Occipital lobe (tissue), 3 donors: ENCODE measurements at places on chromosomes 16 and 17.
A peak's percentile ranks its signal among the peaks of the same experiment; 100 is the strongest.

GRCh38 chr17:19973156-19973555 lies 4.5 kb downstream of the AKAP10 start:
- no peak for DNase-seq

- no peak for DNase-seq
Measured at GRCh38 chr17:49576088-49576916, 631 bp downstream of the NXPH3 start.

DNA sequence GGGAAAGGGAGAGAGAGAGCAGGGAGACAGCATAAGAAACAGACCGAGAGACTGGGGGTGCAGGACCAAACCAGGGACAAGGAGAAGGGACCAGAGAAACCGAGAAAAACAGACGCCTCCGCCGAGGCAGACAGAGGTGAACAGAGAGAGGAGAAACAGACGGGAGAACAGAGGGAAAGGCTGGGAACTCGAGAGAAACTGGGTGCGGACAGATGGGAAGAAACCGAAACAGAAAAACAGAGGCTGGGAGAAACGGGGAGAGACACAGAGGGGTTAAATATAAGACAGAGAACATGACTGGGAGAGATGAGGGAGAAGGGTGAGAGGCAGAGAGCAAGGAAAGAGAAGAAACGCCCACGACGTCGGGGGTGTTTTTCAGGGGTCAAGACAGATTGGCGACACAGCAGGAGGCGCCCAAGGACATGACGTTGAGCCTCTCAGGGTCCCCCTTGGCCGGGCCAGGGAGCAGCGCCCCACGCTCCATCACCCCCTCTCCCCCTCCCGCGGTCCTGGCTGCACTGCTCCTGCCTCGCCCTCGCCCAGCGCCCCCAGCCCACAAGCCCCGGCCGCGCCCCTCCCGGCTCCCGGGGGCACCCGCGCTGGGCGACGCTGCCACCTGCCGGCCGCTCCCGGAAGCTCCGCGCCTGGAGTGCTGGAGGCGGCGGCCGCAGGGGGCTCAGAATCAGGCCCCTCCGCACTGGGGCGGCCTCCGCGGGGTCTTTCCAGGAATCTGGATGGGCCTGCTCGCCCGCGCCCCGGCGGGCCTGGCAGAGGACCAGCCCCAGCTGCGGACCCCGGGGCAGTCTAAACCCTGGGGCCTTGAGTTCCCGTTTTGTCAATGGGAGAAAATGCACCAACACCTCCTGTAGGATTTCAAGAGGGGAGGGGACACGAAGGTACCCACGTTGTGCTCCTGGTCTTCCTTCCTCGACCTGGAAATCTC lies 1.3 kb upstream of the TMEM92 start:
- no peak for DNase-seq

DNA sequence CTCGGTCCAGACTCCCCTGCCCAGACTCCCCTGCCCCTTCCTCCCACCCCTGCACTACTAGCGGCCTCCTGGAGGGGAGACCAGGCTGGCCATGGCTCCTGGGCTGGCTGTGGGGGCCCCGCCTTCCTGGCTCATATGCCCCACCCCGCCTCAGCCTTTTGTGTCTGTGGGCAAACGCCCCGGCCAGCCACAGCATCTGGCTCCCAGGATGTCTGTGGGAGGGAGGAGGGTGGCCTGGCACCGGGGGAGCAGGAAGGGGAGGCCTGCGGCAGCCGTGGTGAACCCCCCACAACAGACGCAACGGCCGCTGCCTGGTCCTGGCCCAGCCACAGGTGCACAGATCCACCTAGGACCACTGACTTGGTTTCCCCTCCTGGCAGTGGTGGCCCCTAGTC lies 32.9 kb downstream of the BAHCC1 start:
- DNase-seq: peak; percentile 56

DNA sequence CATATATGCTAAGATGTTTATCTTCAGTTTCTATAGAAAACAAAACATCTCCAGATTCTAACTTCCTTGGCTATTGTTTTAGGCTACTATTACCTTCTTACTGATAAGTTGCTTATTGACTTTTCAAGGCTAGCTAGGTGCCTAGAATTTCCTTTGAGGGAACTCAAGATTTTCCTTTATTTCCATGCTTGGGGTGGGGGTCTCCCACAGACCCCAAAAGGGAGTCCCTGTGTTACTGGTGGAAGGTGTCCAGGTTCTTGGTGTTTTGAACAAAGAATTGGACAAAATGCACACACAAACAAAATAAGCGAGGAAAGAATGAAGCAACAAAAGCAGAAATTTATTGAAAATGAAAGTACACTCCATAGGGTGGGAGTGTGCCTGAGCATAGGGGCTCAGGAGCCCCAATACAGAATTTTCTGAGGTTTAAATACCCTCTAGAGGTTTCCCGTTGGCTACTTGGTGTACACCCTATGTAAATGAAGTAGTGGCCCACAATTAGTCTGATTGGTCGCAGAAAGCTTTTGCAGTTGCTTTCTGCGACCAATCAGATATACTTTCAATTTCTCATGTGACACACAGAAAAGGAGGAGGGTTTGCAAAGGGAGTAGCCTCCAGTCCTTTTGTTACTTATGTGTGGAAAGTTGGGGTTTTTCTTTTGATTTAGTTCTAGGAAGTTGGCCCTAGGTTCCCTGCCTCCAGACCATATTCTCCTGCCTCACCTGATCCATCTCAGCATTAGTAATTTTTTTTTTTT lies 67.5 kb downstream of the MARF1 start:
- DNase-seq: no peak

DNA sequence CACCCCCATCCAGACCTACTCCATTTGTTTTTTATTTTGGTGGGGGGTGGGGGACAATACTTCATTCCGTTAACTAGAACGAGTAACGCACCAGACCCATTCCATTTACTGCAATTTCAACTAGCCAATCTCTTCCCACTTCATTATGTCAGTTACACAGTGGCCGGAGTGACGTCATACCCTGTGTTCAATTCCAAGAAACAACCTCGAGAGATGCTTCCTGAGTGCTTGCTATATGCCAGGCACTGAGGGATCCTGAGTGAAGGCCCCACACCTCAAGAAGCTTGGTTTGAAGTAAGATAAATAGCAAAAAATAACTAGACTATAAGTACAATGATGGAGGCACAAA lies 9.1 kb upstream of the SIAH1 start:
- DNase-seq: peak; percentile 57

GRCh38 chr17:27947005-27947406 lies 53.8 kb upstream of the LYRM9 start:
- DNase-seq: no peak

- DNase-seq: no peak
Measured at GRCh38 chr16:55471448-55472097, 7.4 kb upstream of the MMP2 start.

- no peak for DNase-seq
Measured at GRCh38 chr16:79206889-79207288, 393.6 kb downstream of the MAF start.

DNA sequence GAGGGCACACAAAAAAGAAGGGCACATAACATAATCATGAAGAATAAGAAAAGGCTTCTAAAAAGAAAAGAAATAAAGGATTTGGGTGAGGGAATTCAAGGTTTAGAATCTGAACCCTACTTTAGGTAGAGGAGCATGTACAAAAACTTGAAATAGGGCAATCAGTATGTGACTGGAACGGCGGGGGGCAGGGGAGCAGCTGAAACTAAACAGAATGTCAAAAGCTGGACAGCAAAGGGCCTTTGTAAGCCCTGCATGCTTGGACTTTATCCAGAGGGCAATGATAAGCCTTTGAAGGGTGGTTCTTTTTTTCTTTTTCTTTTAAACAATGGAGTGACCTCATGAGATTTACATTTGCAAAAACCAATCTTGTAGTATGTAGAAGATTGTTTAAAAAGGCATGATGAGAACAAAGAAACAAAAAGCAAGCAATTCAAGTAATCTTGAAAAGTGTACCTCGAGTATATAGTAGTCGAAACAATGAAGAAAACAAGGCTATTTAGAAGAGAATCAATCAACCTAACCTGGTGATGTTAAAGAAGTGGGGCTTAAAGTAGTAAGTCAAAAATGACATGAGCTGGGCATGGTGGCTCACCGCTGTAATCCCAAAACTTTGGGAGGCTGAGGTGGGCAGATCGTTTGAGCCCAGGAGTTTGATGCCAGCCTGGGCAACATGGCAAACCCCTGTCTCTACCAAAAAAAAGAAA lies 46.7 kb upstream of the ANKFY1 start:
- DNase-seq: no peak

GRCh38 chr16:30896889-30897733 lies 697 bp downstream of the CTF1 start:
- DNase-seq: peak; percentile 82

GRCh38 chr16:58853854-58854791 lies 120.0 kb upstream of the GOT2 start:
- DNase-seq: no peak

DNA sequence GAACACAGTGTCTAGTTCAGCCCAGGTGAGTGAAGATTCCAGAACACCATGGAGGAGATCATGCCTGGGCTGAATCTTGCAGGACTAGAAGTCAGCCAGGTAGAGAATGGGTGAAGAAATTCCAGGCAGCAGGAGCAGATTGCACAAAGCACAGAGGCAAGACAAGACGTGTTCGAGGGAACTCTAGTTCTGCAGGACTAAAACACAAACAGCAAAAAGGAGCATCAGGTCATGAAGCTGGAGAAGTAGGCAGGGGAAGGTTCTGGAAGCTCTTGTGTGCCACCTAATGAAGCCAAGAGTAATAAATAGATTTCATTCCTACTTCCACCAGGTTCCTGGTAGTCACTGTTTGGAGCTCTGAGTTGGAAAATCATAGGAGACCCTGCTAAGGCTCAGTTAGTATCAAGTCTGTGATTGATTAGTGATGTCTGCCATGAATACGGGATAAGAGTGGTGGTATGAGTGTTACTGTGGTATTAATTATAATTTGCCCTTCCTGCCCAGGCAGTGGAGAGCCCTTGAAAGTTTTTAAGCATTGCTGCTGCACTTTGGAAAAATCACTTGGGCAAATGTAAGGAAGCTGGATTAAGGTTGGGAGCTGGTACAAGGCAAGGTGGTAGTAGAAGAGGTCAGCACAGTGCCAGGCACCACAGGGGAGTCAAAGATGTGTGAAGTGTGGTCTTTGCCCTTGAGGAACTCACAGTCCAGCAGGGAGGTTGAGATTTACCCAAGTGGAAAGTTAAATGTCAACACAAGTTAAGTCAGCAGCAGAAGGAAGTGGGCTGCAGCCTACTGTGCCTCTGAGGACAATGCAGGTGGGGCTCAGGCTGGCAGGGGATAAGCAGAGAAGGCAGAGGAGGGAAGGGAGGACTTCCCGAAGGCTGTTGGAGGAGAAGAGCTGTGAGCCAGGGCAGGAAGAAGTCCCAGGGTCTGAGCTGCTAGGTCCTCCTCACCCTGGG lies 13.5 kb upstream of the FOXN1 start:
- DNase-seq: no peak

DNA sequence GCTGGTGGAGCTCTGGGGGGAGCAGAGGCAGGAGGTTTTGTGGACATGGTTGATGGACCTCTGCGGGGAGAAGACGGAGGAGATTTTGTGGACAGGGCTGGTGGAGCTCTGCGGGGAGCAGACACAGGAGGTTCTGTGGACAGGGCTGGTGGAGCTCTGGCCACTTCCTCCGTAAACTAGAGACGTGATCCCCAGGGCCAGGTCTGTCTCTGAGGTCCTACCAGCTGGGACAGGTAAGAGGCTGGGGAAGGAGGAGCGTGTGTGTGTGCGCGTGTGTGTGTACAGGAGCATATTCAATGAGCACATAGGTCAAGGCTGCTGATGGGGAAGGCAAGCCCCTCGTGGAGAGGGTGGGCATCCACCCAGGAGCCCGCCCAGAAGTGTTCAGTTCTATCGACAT lies 20.6 kb downstream of the RPH3AL start:
- DNase-seq: no peak

- no peak for DNase-seq
Measured at GRCh38 chr17:47013341-47013740, 34.3 kb upstream of the RPRML start.

DNA sequence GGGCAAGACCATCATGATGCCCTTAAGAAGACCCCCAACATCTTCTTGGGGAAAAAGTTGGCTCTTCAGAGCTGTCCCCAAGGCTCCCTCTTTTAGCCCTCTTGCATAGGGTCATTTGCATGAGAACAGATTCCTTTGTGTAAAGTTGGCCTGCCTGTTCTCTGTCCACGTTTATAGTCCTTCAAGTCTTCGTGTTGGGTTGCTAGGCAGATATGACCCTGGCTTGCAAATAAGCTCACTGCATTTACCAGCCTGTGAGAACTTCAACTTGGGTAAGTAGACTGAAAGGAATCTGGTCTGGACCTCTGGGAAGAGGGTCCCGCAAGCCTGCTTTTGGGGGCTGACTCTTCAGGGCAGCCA lies 2.9 kb downstream of the ARSG start:
- no peak for DNase-seq

DNA sequence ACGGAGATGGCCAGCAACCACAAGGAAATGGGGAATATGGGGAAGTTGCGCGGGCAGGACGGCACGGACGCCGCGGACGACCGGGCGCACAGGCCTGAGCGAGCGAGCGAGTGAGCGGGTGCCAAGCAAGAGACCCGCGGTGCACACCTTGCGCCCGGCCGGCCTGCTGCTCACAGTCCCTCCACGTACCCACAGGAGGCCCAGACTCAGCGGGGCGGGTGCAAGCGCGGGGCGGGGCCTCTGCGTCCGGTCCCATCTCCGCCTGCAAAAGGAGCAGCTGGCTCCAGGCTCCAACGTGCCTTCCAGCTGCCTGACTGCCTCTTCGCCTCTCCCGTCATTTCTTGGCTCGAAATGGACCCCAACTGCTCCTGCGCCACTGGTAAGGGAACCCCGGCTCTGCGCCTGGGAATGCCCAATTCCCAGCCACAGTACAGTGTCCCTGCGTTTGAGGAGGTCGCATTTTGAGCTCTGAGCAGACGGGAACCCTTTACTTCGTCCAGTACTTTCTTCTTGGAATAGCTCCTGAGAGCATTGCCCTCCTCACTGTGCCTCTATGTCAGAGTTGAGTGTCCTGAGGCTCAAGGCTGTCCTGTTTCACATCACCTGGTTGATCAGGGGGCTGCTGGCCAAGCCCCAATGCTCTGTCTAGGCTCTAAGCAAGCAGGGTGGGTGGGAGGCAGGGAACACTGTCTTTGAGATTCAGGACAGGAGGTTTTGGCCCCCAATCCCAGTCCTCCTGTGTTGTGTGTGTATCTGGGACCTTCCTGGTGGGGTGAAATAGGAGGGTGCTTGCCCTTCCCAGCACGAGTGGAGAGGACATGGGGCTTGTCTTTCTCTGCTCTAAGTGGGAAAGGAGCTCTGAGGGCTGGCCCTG lies 8.1 kb upstream of the MT1E start:
- DNase-seq: no peak

DNA sequence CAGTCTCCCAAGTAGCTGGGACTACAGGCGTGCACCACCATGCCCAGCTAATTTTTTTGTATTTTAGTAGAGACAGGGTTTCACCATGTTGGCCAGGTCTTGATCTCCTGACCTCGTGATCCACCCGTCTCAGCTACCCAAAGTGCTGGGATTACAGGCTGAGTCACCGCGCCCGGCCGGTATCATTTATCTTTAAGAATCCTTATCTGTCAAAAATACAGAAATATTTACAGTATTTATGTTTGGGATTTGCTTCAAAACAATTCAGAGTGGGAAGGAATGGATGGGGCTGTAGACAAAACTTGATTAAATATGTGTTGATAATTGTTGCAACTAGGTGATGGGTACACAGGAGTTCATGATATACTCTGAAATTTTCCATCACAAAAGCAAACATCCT lies 2.9 kb downstream of the BECN1 start:
- no peak for DNase-seq

- DNase-seq: peak; percentile 10
Measured at GRCh38 chr17:68435876-68436842, 21.1 kb downstream of the WIPI1 start.
